ENCODE measurements at places on chromosomes 3 and 15. TPM values are rescaled to one million over a fixed set of nuclear protein-coding genes. Genes with fewer than 3 reads are reported as not detected.
A peak's percentile ranks its signal among the peaks of the same experiment; 100 is the strongest.

DNA sequence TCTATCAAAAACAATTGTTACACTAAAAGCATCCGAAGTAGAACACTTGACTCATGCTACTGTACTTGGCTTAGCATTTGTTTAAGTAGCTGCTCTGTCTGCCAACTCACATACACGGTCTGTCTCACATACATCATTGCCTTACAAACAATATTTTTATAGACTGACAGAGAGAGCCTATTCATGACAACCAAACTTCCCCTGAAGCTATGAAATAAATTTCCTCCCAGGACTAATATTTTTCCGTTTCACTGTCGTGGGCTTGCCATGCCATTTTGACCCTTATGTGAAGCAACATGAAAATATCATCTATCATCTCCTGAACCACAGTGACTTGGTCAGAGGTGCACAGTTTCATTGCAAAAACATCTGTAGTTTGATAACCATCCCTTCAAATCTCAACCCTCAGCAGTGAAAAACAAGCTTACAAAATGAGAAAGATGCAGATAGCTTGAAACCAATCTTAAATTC is 66.5 kb upstream of the PYGO1 start:
- no peaks in the 10 kb centered on the region for H3K4me1 ChIP-seq
- H3K27me3 ChIP-seq, result no peaks in the 10 kb centered on the region
- no peak overlapping the region for H3K27ac ChIP-seq
- H3K4me3 ChIP-seq, result no peak overlapping the region
- DNase-seq, result no peak

GRCh38 chr15:47787875-47788274 is 70.6 kb downstream of the SEMA6D start:
- H3K27me3 ChIP-seq, result no peaks in the 10 kb centered on the region
- no peaks in the 10 kb centered on the region for H3K36me3 ChIP-seq
- H3K27ac ChIP-seq, result no peak overlapping the region
- DNase-seq, result no peak
- H3K4me1 ChIP-seq, result no peaks in the 10 kb centered on the region

DNA sequence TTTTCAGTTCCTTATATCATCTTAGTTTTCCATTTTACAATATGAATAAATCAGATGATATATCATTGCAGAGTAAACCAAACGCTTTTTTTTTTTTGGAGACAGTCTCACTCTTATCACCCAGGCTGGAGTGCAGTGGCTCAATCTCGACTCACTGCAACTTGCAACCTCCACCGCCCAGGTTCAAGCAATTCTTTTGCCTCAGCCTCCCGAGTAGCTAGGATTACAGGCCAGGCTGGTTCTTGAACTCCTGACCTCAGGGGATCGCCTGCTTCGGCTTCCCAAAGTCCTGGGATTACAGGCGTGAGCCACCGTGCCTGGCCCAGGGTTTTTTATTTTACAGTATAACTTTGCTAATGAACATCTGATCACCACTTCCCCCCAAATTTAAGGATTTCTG is 5.9 kb upstream of the EBLN2 start:
- no peak for DNase-seq
- peak overlapping the region; percentile 18 for H3K27ac ChIP-seq
- H3K4me3 ChIP-seq, result no peak overlapping the region
- no peaks in the 10 kb centered on the region for H3K36me3 ChIP-seq
- no peaks in the 10 kb centered on the region for H3K27me3 ChIP-seq
- H3K4me1 ChIP-seq, result peaks cover 21% of the 10 kb centered on the region

- peaks cover 12% of the 10 kb centered on the region for H3K4me1 ChIP-seq
- H3K27ac ChIP-seq, result no peak overlapping the region
- DNase-seq, result peak; percentile 33
- no peak overlapping the region for H3K4me3 ChIP-seq
These were observed 316.2 kb upstream of the UMPS start for GRCh38 chr3:124413989-124414598.

GRCh38 chr3:106125321-106125720 is 256.5 kb upstream of the CBLB start:
- peaks cover 5% of the 10 kb centered on the region for H3K4me1 ChIP-seq
- no peak overlapping the region for H3K27ac ChIP-seq
- no peaks in the 10 kb centered on the region for H3K27me3 ChIP-seq
- no peak for DNase-seq
- no peaks in the 10 kb centered on the region for H3K36me3 ChIP-seq

DNA sequence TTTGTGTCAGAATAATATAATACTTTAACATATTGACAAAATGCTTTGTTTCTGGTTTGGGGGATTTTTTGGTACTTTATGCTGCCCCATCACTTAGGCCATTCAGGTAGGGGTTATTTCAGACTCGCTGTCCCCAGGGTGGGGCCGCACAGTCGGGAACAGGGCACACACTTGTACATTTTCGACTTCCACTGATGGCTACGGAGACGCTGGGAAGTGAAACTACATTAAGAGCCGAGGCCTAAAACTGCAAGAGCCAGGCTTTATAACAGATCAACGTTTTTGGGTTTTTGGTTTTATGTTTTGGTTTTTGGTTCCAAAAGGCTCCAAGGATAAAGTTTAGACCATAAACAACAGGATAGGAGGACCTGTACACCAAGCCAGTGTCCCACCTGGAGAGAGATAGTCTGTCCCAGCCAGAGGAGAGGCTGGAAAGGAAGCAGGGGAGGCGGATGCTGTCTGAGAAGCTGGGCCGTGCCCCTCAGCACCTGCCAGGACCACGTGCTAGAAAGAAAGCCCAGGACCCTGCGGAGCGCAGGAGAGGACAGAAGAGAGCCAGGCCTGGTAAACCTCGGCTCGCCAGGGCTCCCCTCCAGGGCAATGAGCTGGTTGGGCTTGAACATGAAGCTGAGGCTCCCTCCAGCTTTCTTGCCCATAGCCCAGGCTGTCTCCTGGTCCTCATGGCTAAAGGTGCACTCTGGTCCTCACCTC is 111.7 kb downstream of the CHSY1 start:
- H3K27ac ChIP-seq, result no peak overlapping the region
- H3K4me1 ChIP-seq, result no peaks in the 10 kb centered on the region
- no peaks in the 10 kb centered on the region for H3K27me3 ChIP-seq
- H3K36me3 ChIP-seq, result no peaks in the 10 kb centered on the region

DNA sequence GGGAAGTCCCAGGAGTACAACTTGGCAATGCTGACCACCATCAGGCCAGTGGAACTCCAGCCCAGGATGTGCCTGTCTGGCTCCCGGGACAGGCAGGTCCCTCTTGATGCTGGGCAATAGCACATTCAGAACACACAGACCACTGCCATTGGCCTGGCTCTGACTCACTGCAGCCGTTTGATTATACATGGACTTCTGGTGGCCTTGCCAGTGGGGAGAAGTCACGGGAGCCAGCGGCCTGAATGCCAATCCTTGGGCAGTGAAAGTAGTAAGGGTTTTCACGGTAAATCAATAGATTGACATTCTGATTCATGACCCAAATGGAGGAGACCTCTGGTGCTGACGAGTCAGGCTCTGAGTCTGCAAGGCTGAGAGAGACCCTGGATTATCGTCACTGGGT is 12.5 kb upstream of the PROK2 start:
- no peak overlapping the region for H3K27ac ChIP-seq
- no peak overlapping the region for H3K4me3 ChIP-seq
- no peaks in the 10 kb centered on the region for H3K4me1 ChIP-seq
- H3K36me3 ChIP-seq, result no peaks in the 10 kb centered on the region
- DNase-seq, result no peak

DNA sequence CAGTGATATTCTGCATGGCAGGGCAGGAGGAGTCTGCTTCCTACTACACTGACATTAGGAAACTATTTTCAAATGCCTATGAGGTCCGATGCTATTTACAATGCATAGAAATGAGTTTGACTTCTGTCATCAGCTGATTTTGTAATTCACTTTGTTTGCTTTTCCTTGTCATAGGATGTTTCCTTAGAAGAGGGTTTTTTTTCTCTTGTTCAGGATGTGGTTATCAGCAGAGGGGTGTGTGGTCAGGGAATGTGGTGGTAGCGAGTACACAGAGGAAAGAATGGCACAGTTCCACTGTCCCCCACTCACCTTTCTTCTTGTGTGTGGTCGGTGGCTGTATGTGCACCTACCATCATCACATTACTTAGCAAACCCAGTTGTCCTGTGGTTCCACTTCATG is 231.5 kb downstream of the LRTM1 start:
- H3K4me3 ChIP-seq, result no peak overlapping the region
- DNase-seq, result no peak
- no peak overlapping the region for H3K27ac ChIP-seq
- no peaks in the 10 kb centered on the region for H3K27me3 ChIP-seq
- no peaks in the 10 kb centered on the region for H3K4me1 ChIP-seq

GRCh38 chr15:101536166-101536874 is 46.8 kb upstream of the PCSK6 start:
- no peaks in the 10 kb centered on the region for H3K36me3 ChIP-seq
- H3K4me3 ChIP-seq, result no peak overlapping the region
- H3K27ac ChIP-seq, result no peak overlapping the region

DNA sequence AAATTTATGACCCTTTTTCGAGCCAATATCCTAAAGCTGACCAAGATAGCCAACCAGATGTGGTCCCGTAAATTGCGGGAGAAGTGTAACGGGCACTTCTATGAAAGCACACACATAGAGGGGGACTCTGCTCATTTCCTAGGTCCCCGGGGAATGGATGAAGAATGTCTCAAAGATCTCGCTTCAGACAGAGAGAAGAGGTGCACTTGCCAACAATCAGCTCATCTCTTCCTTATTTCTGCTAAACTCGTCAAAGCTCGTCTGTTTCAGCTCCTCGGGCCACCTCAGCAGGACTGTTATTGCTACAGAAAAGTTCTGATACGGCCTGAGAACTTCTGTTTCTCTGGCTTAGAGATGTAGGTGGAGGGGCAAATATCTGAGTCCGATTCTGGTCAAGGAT is 71.8 kb downstream of the TM2D3 start:
- no peak overlapping the region for H3K27ac ChIP-seq
- no peak for DNase-seq
- H3K4me1 ChIP-seq, result no peaks in the 10 kb centered on the region
- H3K36me3 ChIP-seq, result no peaks in the 10 kb centered on the region

- no peaks in the 10 kb centered on the region for H3K4me1 ChIP-seq
- no peaks in the 10 kb centered on the region for H3K27me3 ChIP-seq
- no peak for DNase-seq
- H3K4me3 ChIP-seq, result no peak overlapping the region
These were observed 3.0 kb downstream of the XIRP1 start for GRCh38 chr3:39189150-39189958.

DNA sequence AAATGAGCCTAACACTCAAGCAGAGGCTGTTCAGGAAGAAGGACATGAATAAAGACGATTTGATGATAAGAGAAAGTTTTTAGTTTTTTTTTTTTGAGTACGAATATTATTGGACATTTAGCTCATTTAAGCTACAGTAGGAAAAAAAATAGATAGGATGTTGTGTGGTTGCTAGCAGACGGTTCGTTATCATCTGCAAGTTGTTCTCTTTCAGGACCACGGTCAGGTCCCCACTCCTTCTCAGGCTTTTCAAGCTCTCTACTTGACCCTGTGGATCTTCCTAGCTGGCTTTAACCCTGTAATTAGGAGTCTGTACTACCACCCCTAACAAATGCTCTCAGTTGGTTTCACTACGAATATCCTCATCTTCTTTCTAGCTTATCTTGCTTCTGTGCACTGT is 1.1 kb downstream of the KCNH8 start:
- no peak overlapping the region for H3K27ac ChIP-seq
- peaks cover 36% of the 10 kb centered on the region for H3K27me3 ChIP-seq
- H3K36me3 ChIP-seq, result no peaks in the 10 kb centered on the region
- H3K4me1 ChIP-seq, result peaks cover 15% of the 10 kb centered on the region
- no peak overlapping the region for H3K4me3 ChIP-seq

GRCh38 chr3:61966200-61966599 is 404.8 kb downstream of the PTPRG start:
- no peaks in the 10 kb centered on the region for H3K4me1 ChIP-seq
- no peaks in the 10 kb centered on the region for H3K27me3 ChIP-seq
- no peak overlapping the region for H3K27ac ChIP-seq

DNA sequence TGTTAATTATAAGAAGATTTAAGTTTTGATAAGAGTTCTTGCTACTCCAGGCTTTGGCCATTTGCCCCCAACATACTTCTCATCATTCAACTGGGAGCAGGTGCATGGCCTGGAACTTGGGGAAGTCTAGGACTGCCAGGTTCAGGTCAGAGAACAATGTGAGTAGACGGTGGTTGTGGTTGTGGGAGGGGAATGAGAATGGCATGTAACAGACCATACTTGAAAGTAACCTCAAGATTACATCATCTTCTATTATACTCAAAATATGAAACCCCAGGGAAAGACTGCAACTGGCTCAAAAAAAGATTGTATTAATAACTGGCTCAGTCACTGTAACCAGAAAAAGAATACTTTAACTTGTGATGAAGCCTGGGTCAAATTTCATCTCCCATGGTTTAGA is 364.9 kb upstream of the DPPA4 start:
- no peaks in the 10 kb centered on the region for H3K27me3 ChIP-seq
- H3K4me3 ChIP-seq, result no peak overlapping the region
- no peaks in the 10 kb centered on the region for H3K4me1 ChIP-seq
- DNase-seq, result no peak
- H3K27ac ChIP-seq, result no peak overlapping the region
- no peaks in the 10 kb centered on the region for H3K36me3 ChIP-seq

DNA sequence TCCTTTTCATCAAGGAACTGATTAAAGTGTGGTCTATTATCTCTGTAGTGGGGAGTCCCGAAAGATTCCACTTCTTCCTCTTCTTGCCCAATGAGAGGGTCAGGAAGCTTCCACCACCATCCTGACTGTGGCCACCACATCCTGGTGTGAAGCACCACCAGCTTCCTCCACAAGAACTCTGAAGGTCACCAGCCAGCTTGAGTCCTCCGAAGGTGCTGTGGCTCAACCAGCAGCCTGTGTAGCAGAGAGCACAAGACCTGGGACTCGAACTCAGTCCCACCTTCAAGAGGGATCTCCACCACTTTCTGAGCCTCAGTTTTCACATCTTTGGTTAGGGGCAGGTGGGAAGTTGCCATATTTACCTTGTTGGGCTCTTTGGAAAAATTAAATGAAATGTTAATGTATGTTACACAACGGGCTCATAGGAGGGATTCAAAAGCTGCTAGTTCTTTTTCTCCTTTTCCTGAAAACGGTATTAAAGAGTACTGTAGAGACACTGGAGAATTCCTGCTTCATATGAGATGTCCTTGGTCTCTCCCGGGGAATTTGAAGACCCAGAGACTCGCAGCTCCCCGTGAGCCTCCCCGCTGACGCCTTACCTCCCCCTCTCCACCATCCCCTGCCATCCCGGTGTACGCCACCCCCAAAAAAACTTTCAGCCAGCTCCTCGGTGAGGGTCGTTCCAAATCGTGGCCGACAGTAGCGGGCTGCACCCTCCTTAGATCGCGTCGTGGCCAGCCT is 816 bp upstream of the ACAN start:
- no peaks in the 10 kb centered on the region for H3K36me3 ChIP-seq
- no peak for DNase-seq
- H3K4me3 ChIP-seq, result no peak overlapping the region
- H3K27ac ChIP-seq, result no peak overlapping the region
- no peaks in the 10 kb centered on the region for H3K4me1 ChIP-seq

GRCh38 chr3:7678521-7678920 is 817.6 kb downstream of the GRM7 start:
- DNase-seq, result no peak
- no peaks in the 10 kb centered on the region for H3K36me3 ChIP-seq
- H3K27ac ChIP-seq, result no peak overlapping the region
- H3K4me3 ChIP-seq, result no peak overlapping the region
- no peaks in the 10 kb centered on the region for H3K27me3 ChIP-seq
- H3K4me1 ChIP-seq, result no peaks in the 10 kb centered on the region

Gene ANKRD34C
- not detected for total RNA-seq

Gene TMEM43
- total RNA-seq, result 30.8 TPM

Gene SLC28A1
- not detected for total RNA-seq

Gene UCN2
- not detected for total RNA-seq

Gene DPPA2
- total RNA-seq, result not detected

Gene SLC9A9
- 1.1 TPM for total RNA-seq

Gene ARHGEF26
- total RNA-seq, result 13.3 TPM

Gene RHCG
- total RNA-seq, result not detected

Gene ACTC1
- total RNA-seq, result not detected

Gene CCR4
- not detected for total RNA-seq
